ENCODE measurements at places on chromosomes 5 and 9. TPM values are rescaled to one million over a fixed set of nuclear protein-coding genes. Genes with fewer than 3 reads are reported as not detected.

The SLC1A1 gene
- 0.48 TPM for polyA plus RNA-seq

The RNF183 gene
- polyA plus RNA-seq, result not detected

The KIF20A gene
- 21.8 TPM for polyA plus RNA-seq

The MRNIP gene
- 11.8 TPM for polyA plus RNA-seq

The PIP5K1B gene
- polyA plus RNA-seq, result 1.4 TPM

The TAF11L9 gene
- polyA plus RNA-seq, result not detected

The RELL2 gene
- 0.90 TPM for polyA plus RNA-seq

The DDX46 gene
- 66.9 TPM for polyA plus RNA-seq

The NUTM2G gene
- polyA plus RNA-seq, result 0.20 TPM

The SLC26A2 gene
- polyA plus RNA-seq, result 11.4 TPM

The GOLGA1 gene
- polyA plus RNA-seq, result 11.0 TPM

The SLC6A19 gene
- 0.04 TPM for polyA plus RNA-seq

The PTGER4 gene
- 9.0 TPM for polyA plus RNA-seq

The ROPN1L gene
- polyA plus RNA-seq, result not detected

The CHSY3 gene
- polyA plus RNA-seq, result 5.7 TPM

The IFNA21 gene
- polyA plus RNA-seq, result not detected

The CDX1 gene
- 0.23 TPM for polyA plus RNA-seq

The GRM6 gene
- 0.54 TPM for polyA plus RNA-seq

The BTNL8 gene
- polyA plus RNA-seq, result 0.31 TPM

The KCNIP1 gene
- 5.1 TPM for polyA plus RNA-seq

The TTC16 gene
- 0.16 TPM for polyA plus RNA-seq

The GNA14 gene
- 6.2 TPM for polyA plus RNA-seq

The IL13 gene
- not detected for polyA plus RNA-seq

The SLC1A3 gene
- 20.6 TPM for polyA plus RNA-seq

The GMCL2 gene
- polyA plus RNA-seq, result not detected

The TRIM7 gene
- 12.0 TPM for polyA plus RNA-seq

The CD274 gene
- polyA plus RNA-seq, result 0.60 TPM

The PCDHGC5 gene
- 0.25 TPM for polyA plus RNA-seq

The GPX3 gene
- 64.1 TPM for polyA plus RNA-seq

The TNC gene
- polyA plus RNA-seq, result 115 TPM

The NOXA1 gene
- polyA plus RNA-seq, result 1.7 TPM

The ORM1 gene
- 0.23 TPM for polyA plus RNA-seq

The NKD2 gene
- polyA plus RNA-seq, result 1.8 TPM

The ENC1 gene
- 40.0 TPM for polyA plus RNA-seq

The INSL4 gene
- not detected for polyA plus RNA-seq

The MED22 gene
- polyA plus RNA-seq, result 18.3 TPM

The RNF224 gene
- 2.2 TPM for polyA plus RNA-seq

The HNRNPAB gene
- polyA plus RNA-seq, result 107 TPM

The DBH gene
- polyA plus RNA-seq, result 0.87 TPM

The GRHPR gene
- 93.0 TPM for polyA plus RNA-seq

The BRINP1 gene
- polyA plus RNA-seq, result 0.20 TPM

The WDR38 gene
- polyA plus RNA-seq, result not detected

The FAM153A gene
- 0.19 TPM for polyA plus RNA-seq

The PRRT1B gene
- not detected for polyA plus RNA-seq
